ENCODE measurements at places on chromosomes 16 and 17.

- no peak for DNase-seq
These were observed 44.8 kb downstream of the STAT5A start for GRCh38 chr17:42333053-42333452.

DNA sequence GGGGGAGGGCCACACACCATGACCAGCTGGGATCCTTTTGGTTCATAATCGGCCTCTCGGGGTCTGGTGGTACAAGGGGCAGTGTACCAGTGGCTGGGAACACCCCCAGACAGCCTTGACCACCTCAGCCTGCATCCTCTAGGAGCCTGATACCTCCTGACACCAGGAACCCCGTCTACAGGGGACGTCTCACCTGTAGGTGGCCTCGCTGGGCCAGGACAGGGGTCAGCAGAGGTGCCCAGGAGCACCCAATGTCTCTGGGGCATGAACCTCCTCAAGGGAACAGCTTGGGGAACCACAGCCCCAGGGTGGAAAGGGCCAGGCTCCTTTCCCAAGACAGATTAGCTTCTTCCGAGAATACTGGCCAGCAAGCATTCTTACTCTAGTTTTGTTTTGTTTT is 2.5 kb upstream of the METRNL start:
- no peak for DNase-seq

- DNase-seq: no peak
These were observed 6.5 kb upstream of the NPIPB7 start for GRCh38 chr16:28478506-28479180.

- no peak for DNase-seq
These were observed 5.0 kb downstream of the FADS6 start for GRCh38 chr17:74888469-74888868.

DNA sequence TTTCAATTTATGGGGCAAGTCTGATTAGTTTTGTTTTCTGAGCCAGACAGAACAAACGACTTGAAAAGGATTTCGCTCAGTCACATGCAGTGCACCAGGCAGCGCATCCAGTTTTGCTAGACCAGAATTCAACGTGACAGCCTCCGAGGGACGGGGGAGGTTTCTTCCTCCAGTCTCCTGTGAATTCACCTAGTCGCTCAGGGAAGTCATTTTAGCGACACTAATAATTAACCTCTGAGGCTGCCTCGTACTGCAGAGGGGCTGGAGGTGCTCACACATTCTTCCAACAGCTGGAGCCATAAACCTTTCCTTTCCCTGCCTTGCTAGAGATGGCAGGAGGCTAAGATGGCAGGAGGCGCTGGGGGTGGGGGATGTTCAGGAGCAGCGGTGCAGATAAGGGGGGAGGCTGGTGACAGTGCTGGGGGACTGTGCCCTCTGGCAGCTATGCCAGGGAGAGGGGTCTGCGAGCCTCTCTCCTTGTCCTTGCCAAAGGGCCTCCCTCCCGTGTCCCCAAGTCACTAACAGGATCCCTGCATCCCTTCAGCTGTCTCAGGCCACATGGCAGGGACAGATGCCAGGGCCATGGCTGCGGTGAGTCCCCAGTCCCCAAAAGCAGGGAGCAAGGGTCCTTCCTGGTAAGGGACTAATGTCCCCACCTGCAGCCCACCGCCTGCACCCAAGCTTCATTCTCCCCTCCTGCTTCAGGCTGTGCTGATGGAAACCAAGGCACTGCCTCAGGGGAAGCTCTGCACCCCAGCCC is 24.0 kb downstream of the MXRA7 start:
- DNase-seq: no peak

DNA sequence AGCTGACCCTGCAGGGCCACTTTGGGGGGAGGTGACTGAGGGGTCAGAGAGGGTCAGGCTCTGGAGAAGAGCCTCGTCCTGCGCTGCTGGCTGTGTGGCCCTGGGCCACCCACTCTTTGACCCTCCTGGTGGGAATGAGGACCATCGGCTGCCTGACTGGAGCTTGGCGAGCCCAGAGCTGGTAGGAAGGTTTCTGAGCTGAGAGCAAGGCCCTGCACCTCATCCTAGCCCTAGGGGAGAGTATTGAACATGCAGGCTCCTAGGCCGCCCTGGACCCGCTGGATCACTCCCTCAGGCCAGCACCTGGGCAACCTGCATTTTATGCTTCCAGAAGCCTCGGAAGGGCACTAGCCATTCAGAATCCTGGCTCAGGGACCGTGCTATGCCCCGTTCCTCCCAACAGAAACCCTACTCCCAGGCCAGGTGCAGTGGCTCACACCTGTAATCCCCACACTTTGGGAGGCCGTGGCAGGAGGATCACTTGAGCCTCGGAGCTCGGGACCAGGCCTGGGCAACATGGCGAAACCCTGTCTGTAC is 14.5 kb downstream of the MAP2K3 start:
- no peak for DNase-seq

DNA sequence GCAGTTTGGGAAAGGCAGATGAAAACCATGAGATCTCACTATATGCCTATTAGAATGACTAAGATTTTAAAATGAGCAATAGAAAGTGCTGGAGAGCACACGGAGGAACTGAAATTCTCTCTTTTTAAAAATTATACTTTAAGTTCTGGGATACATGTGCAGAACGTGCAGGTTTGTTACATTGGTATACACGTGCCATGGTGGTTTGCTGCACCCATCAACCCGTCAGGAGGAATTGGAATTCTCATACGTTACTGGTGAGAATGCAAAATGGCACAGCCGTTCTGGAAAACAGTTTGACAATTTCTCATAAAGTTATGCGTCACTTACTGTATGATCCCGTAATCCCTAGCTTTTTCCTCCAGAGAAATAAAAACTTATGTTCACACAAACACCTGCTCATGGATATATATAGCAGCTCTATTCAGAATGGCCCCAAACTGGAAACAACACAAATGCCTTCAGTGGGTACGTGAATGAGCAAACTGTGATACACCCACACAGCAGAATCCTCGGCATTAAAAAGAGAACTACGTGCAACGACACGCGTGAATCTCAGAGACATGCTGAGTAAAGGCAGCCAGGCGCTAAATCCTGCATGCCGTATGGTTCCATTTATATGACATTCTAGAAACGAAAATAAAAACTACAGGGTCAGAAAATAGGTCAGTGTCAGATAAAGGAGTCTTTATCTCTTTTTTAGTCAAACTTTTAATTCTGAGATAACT is 11.8 kb downstream of the PIK3R6 start:
- DNase-seq: no peak

DNA sequence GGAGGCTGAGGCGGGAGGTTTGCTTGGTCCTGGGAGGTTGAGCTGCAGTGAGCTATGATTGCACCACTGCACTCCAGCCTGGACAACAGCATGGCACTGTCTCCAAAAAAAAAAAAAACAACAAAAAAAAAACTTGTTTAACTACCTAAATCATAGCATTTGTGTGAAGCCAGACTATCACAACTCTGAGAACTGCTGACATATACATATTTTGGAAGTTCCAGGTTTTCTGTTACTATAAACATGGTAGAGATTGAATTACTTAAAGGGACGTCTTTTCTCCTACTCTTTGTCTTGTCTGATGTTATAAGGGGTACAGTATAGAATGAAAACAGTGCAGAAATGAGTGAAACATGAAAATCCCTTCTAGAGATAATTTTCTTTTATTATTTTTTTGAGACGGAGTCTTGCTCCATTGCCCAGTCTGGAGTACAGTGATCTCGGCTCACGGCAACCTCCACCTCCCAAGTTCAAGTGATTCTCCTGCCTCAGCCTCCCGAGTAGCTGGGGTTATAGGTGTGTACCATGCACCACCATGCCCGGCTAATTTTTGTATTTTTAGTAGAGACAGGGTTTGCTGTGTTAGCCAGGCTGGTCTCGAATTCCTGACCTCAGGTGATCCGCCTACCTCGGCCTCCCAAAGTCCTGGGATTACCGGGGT is 18.4 kb downstream of the ABCC1 start:
- no peak for DNase-seq

DNA sequence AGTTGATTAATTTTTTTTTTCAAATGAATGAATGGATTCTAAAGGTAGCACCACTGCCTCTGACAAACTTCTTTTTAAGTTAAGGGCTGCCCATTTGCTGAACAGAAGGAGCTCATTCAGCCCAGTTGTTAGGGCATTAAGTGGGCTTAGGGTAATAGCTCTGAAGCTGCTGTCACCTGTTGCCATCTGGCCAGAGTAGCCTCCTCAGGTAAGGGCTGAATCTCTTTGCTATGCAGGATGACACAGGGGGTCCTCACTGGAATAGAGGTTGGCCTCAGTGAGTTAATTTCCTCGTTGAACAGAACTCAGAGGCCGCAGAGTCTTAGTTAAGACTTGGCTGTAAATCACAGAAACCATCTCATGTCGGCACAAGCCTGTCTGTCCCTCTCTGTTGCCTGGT is 232.8 kb downstream of the CCDC182 start:
- DNase-seq: no peak

DNA sequence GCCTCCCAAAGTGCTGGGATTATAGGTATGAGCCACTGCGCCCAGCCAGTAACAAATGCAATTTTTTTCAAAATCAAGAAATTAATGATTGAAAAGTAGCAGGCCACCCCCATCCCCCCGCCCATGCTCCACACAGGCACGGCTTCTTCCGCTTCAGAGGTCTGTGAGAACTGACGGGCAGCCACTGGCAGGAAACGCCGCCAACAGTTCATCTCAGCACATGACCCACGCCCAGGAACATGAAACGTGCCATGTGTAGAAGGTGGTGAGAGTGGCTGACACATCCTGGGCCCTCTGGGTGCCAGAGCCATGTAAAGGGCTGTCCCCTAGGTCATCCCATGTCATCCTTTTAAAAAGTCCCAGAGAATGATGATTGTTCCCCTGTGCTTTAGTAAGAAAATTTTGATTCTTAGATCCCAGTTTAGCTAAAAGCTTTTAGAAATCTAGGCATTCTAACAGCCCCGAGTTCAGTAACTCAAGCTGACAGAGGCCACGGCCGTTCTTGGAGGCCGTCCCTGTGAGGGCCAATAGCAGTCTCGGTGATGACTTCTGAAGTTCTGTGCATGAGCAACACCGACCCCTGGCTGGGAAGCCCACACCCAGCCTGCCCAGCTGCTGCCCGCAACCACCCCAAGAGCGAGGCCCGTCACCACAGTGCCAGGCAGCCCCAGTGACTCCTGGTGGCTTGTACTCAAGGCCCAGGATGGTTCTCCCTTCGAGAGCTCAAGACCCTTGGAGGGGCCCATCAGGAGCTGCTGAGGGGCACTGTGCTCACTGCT is 52.1 kb downstream of the KLHDC4 start:
- DNase-seq: no peak

- no peak for DNase-seq
These were observed 10.7 kb downstream of the TBX2 start for GRCh38 chr17:61410141-61411010.

GRCh38 chr17:61461967-61462718 is 9.9 kb downstream of the TBX4 start:
- DNase-seq: no peak

All from NCI-H2081 (cell line).